ENCODE measurements at places on chromosomes 11 and 22. TPM values are rescaled to one million over a fixed set of nuclear protein-coding genes. Genes with fewer than 3 reads are reported as not detected.

The OR52N1 gene
- not detected for total RNA-seq

The ZFTA gene
- 16.1 TPM for total RNA-seq

- H3K36me3 ChIP-seq: no peaks in the 10 kb centered on the region
- peak overlapping the region; percentile 49 for H3K27ac ChIP-seq
- no peaks in the 10 kb centered on the region for H3K27me3 ChIP-seq
- peaks cover 50% of the 10 kb centered on the region for H3K4me1 ChIP-seq
- no peak for DNase-seq
Observed at GRCh38 chr11:12704049-12704448, 29.8 kb downstream of the TEAD1 start.

DNA sequence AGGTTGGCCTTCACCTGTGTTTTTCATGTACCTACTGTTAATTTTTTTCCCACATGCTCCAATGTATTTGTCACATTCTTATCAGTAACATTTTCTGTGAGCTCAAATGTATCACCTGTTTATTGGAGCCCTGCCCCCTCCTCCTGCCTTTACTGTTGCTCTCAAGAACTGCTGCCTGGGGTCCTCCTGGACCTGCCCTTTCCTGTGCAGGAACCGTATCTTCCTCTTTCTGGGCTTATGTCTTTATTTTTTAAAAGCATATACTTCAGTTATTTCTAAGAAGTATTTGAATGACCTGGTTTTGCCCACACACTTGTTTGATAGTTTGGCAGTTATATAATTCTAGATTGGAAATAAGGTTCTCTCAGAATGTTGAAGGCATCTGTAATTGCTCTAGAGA, 5.9 kb downstream of the FAM118B start:
- no peaks in the 10 kb centered on the region for H3K27me3 ChIP-seq
- DNase-seq: no peak
- H3K4me3 ChIP-seq: no peak overlapping the region
- no peaks in the 10 kb centered on the region for H3K36me3 ChIP-seq

The KRTAP5-2 gene
- not detected for total RNA-seq

The INS gene
- not detected for total RNA-seq

- no peak for DNase-seq
- no peak overlapping the region for H3K27ac ChIP-seq
- no peak overlapping the region for H3K4me3 ChIP-seq
- no peaks in the 10 kb centered on the region for H3K27me3 ChIP-seq
- no peaks in the 10 kb centered on the region for H3K36me3 ChIP-seq
Observed at GRCh38 chr11:15889363-15890030, 466.8 kb downstream of the SOX6 start.

The OR51B5 gene
- total RNA-seq: not detected

DNA sequence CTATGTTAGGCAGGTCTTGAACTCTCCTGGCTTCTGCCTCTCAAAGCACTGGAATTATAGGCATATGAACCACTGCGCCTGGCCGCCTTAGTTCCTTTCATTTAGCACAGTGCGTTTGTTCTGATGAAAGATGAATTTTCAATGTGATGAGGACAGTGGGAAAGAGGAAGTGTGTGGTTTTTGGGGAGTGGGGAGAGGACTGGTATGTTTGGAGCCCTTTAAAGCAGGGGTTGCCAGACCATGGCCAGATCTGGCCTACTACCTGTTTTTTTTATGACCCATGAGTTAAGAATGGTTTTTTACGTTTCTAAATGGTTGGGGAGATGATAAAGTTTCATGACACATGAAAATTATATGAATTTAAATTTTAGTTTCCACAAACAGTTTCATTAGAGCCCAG, 12.5 kb downstream of the ATXN10 start:
- H3K4me3 ChIP-seq: no peak overlapping the region
- no peaks in the 10 kb centered on the region for H3K27me3 ChIP-seq
- no peaks in the 10 kb centered on the region for H3K36me3 ChIP-seq
- H3K4me1 ChIP-seq: peaks cover 87% of the 10 kb centered on the region

DNA sequence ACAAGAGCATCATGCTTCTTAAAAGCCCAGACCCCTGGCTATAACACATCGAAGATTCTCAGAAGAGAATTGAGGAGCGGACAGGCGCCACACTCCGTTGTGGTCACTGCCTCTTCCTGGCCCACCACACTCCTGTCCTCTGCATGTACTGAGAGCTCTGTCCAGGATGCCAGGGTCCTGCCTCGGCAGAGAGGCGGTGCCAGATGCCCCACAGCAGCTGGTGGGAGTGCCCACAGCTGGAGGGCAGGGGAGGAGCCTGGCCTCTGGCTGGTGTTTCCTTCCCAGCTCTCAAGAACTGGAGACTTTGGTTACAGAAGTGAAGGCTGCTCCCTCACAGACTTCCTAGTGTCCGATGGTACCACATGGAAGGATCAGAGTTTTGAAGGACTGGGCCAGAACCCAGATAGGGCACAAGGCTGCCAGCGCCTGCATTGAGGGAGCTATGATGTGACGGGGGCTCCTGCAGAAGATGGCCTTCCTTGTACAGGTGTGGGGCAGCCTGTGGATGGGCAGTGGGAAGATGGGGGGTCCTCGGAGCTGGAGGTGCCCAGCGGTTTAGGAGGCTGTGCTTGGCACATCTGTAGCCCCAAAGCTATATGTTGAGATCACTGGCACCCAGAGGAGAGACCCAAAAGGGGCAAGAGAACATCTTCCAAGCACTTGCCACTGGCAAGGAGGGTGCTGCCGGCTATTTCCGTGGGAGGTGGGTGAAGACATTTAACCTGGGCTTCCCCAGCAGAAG, 19.4 kb downstream of the RSPH14 start:
- no peaks in the 10 kb centered on the region for H3K4me1 ChIP-seq
- no peak overlapping the region for H3K27ac ChIP-seq
- H3K36me3 ChIP-seq: no peaks in the 10 kb centered on the region

DNA sequence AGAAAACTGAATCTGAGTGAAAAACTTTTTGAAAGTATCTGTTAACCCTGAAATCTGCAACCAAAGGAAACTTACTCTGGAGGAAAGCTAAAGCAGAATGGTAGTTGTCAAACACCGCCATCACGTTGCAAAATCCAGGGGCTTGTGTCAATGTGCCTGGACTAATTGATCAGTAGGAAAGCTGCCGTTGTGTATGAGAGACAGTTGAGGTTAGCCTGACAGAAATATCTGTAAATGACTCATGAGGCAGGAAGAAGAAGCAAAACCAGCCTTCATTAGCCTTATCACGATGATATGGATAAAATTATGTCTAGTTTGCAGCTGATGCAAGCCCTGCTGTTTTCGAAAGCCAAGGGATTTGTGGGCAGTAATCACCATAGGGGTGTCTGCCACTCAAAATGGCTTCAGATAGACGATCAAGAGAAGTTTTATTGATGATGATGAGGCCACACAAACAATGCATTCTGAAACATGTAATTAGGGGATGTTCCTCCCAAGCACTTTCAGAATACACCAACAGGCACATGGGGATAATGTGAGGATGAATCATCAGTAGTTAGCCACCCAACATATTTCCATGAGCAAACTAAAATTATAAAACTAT, 8.9 kb downstream of the SCGB1A1 start:
- no peaks in the 10 kb centered on the region for H3K36me3 ChIP-seq
- H3K4me3 ChIP-seq: no peak overlapping the region
- peak overlapping the region; percentile 98 for H3K27ac ChIP-seq
- peaks cover 54% of the 10 kb centered on the region for H3K4me1 ChIP-seq

- no peak overlapping the region for H3K4me3 ChIP-seq
- no peak for DNase-seq
- H3K4me1 ChIP-seq: peaks cover 3% of the 10 kb centered on the region
- H3K36me3 ChIP-seq: no peaks in the 10 kb centered on the region
Observed at GRCh38 chr22:29204455-29205183, 1.1 kb upstream of the EMID1 start.
